ENCODE measurements at places on chromosomes 7 and 10. TPM values are rescaled to one million over a fixed set of nuclear protein-coding genes. Genes with fewer than 3 reads are reported as not detected.

PRKCQ gene
- total RNA-seq, result 0.73 TPM

FAM149B1 gene
- 27.0 TPM for total RNA-seq

- DNase-seq, result no peak
These were observed 132.5 kb upstream of the WNT16 start for GRCh38 chr7:121196286-121196685.

RASA4B gene
- total RNA-seq, result 0.76 TPM

COL26A1 gene
- not detected for total RNA-seq

- DNase-seq, result no peak
These were observed 138.3 kb downstream of the EGFR start for GRCh38 chr7:55156919-55157763.

TCERG1L gene
- total RNA-seq, result not detected

GRCh38 chr10:104151737-104152136 lies 29.8 kb downstream of the SFR1 start:
- DNase-seq, result no peak

Data from Calu3 (cell line).